AG08396 (cell line): ENCODE measurements at places on chromosomes 5 and 9.
A peak's percentile ranks its signal among the peaks of the same experiment; 100 is the strongest.

DNA sequence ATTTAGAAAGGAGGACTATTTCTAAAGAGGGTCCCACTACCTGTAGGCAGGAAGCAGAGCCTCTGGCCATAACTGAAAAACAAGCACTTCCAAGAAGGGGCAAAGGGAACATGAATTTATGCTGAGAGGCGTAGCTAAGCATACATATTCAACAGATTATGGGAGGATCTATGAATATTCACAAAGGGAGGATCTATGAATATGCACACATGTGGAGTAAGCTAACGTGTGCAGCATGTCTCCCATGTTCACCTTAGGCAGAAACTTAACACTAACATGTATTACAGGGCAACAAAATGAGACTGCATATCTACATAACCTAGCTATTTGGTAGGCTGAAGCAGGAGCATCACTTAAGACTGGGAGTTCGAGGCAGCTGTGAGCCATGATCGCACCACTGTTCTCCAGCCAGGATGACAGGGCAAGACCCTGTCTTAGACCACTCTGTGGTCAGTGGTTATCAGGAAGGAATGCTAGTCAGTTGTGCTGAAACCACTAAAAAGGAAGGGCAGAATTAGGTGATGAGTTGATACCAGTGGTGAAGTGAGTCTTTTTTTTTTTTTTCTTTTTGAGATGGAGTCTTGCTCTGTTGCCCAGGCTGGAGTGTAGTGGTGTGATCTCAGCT is 20.8 kb downstream of the FXN start:
- DNase-seq: no peak

GRCh38 chr9:107886826-107887225 is 397.3 kb upstream of the KLF4 start:
- no peak for DNase-seq

DNA sequence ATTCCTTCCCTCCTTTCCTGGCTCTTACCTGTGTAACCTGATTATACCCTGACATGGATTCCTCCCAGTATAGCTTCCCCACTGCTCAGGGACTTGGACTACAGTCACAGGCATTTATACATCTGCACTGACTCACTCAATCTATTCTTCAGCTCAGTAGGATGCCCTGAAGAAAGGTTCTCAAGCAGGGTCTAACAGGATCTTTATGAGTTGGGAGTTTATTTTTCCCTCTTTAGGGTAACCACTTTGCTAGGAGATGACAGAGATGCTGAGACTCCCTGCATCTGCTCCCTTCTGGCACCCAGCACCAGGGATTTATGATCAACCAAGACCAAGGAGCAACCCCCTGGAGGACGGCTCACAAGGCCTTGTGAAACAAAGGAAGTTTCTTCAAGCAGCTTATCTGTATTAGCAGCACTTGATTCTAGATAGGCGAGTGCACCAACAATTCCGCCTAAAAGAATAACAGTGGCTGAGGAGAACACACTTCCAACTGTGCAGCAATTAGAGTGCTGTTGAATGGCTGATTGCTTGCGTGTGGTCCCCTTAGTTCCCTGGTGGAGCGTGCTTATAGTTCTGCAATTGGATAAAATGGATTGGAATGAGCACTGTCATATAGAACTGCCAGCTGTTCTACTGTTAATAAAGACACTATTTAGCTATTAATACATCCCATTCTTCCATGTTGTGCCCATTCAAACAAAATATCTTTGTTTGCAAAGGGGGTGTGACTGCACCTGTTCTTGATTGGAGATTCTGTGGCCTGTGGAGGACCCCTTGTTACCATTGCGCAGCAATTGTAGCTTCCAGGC is 482.6 kb downstream of the ZNF608 start:
- no peak for DNase-seq

DNA sequence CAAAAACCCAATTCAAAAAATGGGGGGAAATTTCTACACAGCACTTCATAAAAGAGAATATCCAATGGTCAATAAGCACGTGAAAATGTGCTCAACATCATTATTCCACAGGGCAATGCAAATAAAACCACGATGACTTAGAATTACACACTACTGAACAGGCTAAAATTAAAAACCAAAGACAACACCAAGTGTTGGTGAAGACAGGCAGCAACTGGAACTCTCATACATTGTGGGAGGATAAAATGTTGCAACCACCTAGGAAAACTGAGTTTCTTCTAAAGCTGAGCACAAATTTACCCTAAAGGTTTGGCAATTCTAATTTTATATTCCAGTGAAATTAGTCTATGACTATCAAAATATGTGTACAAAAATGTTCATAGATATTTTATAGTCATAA is 9.5 kb downstream of the GIN1 start:
- no peak for DNase-seq

- no peak for DNase-seq
Measured at GRCh38 chr9:96020300-96020791, 144.9 kb downstream of the ERCC6L2 start.

- DNase-seq: no peak
Measured at GRCh38 chr5:160348080-160348479, 22.3 kb downstream of the C1QTNF2 start.

GRCh38 chr5:112649882-112650281 is 87.8 kb upstream of the APC start:
- DNase-seq: no peak

GRCh38 chr9:133794016-133794760 is 56.0 kb upstream of the SARDH start:
- DNase-seq: no peak

- no peak for DNase-seq
Measured at GRCh38 chr5:147073098-147073497, 161.7 kb upstream of the STK32A start.

- DNase-seq: peak; percentile 26
Measured at GRCh38 chr5:96660971-96661854, 963 bp upstream of the CAST start.

DNA sequence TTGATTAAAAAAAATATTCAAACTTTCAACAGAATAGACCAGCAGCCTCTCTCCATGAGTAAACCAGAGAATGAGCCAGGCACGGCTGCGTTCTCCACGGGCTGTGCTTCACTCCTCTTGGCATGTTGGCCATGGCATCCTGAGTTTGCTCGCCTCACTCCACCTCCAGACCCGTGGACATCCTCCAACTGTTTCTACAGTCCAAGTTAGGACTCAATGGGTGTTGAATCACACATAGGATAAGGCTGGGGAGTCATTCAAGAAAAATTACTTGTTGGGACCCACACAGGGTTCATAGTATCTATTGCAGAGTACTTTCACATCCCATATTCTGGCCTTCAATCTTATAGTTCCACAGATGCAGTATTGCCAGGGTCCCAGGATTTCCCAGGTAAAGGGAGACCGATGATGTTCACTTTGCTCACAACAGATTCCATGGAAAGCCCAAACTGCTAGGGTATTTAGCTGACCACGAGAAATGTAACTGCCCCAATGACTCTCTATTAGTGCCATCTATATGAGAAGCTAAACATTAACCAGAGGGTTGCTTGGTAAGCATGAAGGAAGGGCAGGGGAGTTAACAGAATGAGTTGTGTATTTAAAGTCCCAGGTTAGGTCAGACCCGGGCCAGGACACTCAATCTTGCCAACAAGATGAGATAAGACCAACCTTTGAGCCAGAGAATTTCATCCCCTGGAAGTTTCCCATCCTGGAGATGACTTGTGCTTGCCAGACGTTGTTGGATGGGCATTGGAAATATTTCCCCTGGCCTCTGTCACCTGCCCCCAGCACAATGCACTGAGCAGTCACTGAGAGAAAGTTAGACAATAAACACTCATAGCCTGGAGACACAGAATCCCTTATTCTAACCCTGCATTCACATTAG is 19.7 kb upstream of the GDA start:
- no peak for DNase-seq

DNA sequence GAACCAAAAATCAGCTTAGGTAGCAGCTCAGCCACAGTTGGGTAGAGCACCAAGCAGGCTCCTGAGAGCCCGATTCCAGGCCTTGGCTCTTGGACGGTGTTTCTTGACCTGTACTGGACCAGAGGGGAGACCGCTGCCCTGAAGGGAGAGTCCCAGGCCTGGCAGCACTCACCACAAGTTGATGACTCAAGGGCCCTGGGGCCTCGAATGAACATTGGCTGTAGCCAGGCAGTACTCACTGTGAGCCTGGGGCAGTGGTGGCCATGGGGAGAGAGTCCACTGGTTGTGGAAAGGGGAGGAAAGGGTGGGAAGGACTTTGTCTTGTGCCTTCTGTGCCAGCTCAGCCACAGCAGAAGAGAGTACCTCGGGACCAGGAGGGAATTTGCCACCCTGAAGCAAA is 166.1 kb downstream of the EDIL3 start:
- DNase-seq: no peak

DNA sequence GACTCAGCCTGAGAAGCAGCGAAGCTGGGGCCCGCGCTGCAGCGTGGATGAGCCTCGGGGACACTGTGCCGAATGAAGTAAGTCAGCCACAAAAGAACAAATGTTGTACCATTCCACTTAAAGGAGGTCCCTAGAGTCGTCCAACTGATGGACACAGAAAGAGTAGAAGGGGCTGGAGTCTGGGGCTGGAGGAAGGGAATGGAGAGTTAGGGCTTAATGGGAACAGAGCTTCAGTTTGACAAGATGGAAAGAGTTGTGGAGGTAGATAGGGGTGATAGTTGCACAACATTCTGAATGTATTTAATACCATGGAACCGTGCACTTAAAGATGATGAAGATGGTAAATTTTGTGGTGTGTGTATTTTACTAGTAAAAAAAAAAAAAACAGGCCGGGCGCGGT is 119.9 kb downstream of the EHMT1 start:
- no peak for DNase-seq

- DNase-seq: no peak
Measured at GRCh38 chr5:151178777-151179488, 21.4 kb upstream of the ANXA6 start.

GRCh38 chr5:72427488-72428437 is 79.4 kb downstream of the ZNF366 start:
- peak; percentile 57 for DNase-seq

GRCh38 chr5:66840511-66841013 is 244.4 kb downstream of the MAST4 start:
- no peak for DNase-seq

DNA sequence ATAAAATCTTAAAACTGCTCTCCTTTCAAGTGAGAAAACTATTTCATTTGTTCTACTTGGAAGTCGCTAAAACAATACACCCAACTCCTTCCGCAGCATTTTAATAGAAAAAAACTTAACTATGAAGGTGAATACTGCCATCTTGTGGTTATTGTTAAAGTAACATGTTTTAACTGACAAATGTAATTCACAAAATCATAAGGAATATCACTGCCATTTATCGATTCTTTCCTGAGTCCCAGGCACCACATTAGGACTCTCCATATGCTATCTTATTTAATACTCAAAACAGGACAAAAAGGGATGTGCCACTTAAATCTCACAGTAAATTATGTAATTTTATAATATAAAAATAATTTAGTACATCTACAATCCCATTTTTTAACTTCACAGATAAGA is 130.5 kb upstream of the ITGA1 start:
- DNase-seq: peak; percentile 24

- DNase-seq: no peak
Measured at GRCh38 chr5:141003031-141003430, 36.8 kb downstream of the PCDHAC2 start.

GRCh38 chr5:59596586-59597350 is 296.8 kb downstream of the PDE4D start:
- no peak for DNase-seq

- no peak for DNase-seq
Measured at GRCh38 chr5:31213705-31214121, 20.2 kb downstream of the CDH6 start.

- no peak for DNase-seq
Measured at GRCh38 chr5:180133060-180133459, 61.5 kb upstream of the RNF130 start.

DNA sequence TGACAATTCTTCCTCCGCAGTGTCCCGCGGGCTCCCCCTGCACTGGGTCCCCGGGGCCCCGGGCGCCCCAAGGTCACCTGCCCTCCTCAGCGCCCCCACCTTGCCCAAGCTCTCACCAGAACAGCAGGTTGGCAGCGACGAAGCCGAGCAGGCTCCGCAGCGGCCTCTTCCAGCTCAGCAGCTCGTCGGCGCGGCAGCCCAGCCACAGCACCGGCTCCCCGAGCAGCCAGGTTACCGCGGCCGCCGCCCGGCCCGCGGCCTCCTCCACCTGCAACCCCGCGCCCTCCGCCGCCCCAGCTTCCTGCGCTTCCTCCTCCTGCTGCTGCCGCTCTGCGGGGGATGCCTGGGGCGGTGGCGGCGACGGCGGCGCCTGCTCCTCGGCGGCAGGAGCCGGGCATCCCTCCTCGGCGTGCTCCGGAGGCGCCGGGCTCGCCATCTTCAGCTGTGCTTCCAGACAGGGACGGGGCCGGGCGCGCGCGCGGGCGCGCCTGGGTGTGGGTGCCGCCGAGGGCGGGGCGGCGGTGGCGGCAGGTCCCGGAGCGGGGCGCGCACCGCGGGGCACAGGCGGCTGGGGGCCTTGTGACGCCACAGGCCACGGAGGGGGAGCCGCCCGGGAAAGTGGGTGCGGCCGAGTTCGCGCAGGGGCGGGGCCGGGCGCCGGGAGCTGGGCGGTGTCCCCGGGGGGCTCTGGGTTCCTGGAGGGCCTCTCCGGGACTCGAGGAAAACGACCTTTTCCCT is at the start of gene RETREG1:
Gene RETREG1, minus strand, starts transcription at position 462 of the 738 bp plus-strand sequence. Its CDS starts 26 bp downstream, at position 436.
- DNase-seq: peak; percentile 59

DNA sequence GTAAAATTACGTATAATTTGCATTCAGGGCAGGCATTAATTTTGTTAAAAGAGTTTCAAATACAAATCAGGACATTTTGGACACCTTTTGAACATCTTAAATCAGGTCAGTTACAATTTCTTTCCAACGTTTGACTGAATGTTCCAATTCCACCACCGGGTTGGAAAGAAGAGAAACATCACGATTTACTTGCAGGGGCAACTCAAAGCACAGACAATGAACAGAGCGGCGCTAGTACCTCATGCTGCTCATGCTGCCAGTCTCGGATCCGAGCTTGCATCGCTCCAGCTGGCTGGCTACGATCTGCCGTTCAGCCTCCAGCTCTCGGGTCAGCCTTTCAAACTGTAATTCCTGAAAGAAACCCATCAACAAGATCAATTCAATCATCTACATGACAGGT is 339.5 kb downstream of the CTNND2 start:
- DNase-seq: no peak

- peak; percentile 44 for DNase-seq
Measured at GRCh38 chr5:148482697-148483462, 99.1 kb downstream of the FBXO38 start.

DNA sequence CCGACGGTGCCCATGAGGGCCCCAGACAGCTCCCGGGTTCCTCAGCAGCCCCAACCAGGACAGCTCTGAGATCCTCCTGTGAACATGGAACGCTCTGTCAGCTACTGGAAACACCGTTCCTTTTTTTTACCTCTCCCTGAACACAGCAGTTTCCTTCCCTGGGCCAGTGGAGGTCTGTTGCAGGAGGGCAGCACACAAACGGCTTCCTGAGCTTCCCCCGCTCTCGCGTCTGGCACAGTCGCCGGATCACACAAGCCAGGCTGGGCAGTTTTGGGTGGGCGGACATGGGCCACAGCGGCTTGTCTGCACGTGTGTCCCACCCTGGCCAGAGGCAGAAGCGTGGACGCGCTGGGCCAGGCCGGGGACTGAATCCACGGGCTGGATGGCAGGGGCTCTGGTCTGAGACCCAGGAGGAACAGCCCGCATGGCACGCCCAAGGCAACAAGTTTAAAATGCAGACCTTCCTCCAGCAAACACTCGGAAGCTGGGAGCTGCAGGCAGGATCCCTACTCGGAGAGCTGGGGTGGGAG is 106.8 kb upstream of the SARDH start:
- no peak for DNase-seq

GRCh38 chr5:124315741-124316415 is 430.6 kb downstream of the ZNF608 start:
- DNase-seq: peak; percentile 7
